ENCODE measurements at places on chromosomes 7 and 10. TPM values are rescaled to one million over a fixed set of nuclear protein-coding genes. Genes with fewer than 3 reads are reported as not detected.

RNF32 gene
- 3.3 TPM for total RNA-seq

RSPH10B gene
- total RNA-seq = 0.83 TPM

ADAM22 gene
- 13.0 TPM for total RNA-seq

RAB11FIP2 gene
- 31.8 TPM for total RNA-seq

IL2RA gene
- not detected for total RNA-seq

DNA sequence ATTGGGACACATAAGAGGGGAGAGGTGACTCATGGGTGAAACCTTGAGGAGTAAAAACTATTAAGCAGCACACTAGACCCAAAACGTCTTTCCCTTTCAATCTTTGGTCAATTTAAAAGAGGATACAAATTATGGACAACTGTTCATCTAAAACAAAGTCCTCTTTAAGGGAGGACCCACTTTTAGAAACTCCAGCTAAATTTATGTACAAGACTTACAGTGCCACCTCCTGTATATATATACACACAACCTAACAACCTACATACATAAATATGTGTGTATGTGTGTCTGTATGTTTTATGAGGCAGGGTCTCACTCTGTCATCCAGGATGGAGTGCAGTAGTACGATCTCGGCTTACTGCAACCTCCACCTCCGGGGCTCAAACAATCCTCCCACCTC, 18.1 kb upstream of the ZC3HAV1 start:
- no peak for ATAC-seq

DNA sequence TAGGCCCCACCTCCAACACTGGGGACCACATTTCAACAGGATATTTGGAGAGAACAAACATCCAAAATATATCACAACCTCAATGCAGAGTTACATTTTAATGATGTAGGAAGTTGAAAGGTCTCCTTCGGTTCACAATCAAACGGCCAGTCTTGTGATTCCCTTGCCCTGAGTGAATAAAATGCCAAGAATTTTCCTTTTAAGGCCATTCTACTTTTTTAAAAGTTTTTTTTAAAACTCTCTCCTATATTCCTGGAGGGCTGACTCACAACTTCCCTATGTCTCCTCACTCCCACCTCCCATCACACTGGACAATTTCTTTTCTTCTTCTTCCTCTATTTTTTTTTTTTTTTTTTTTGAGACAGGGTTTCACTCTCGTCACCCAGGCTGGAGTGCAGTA, 693.6 kb upstream of the AUTS2 start:
- no peak for ATAC-seq

DNA sequence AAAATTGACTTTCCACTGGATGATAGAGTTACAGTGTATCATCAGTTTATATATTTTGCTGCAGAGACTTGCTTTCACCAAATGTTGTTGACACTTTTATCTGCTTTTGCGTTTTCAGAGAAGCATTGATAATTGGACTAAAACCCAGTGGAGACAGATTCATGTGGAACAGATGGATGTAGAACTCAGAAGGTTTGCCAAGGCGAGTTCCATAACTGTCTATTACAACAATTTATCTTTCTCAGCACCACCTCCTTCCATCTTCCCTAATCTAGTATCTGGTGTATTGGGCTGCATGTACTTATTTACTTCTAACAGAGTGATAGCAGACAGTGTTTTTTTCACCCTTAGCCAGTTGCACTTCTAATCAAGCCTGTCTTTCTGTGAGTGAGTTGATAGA, 73.3 kb downstream of the DNAH11 start:
- no peak for ATAC-seq

DNA sequence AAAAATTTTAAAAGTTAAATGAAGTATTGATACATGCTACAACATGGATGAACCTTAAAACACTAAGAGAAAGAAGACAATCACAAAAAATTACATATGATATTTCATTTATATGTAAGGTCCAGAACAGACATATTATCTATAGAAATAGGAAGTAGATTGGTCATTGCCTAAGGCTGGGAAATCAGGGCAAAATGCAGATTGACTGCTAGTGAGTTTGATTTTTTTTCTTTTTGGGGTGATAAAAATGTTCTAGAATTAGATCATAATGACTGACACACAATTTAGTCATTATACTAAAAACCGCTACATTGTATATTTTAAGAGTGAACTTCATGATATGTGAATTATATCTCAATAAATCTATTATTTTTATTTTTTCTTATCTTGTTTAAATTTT, 88.3 kb downstream of the CPEB3 start:
- ATAC-seq = no peak

DNA sequence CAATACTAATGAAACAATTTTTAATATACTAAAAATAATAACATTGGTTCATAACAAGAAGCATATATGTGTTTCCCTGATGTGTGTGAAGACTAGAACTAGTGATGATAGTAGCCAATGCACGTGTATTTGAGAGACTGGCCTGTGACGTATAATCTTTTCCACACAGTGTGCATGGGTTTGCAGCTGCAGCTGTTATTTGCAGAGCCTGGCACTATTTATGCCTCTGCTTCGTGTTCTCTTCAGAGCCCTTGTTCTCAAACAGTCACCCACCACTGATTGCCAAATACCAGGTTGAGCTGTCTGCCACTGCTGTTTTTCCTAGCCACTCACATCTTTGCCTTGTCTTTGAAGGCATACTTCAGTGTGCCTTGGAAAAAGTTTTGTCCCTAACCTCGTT, 531.7 kb downstream of the ETV1 start:
- no peak for ATAC-seq

DNA sequence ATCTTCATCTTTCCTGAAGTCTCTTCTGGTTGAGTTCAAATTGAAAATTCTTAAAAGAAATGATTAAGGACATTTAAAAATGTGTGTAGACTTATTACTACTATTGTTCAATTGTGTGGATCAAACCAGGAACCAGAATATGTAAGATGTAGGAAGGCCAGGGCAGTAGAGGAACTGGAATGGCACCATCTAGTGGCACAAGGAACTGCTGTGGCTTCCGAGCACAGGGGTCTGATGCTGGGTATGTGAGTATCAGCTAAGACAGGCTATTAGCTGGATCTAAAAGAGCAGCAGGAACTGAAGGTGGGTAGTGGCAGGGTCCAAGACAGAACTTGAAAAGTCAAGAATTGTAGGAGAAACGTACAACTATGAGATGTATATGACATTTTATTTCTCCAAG, 247.3 kb downstream of the SEMA3A start:
- ATAC-seq = peak; percentile 57
